ENCODE measurements at places on chromosomes 4 and X.

DNA sequence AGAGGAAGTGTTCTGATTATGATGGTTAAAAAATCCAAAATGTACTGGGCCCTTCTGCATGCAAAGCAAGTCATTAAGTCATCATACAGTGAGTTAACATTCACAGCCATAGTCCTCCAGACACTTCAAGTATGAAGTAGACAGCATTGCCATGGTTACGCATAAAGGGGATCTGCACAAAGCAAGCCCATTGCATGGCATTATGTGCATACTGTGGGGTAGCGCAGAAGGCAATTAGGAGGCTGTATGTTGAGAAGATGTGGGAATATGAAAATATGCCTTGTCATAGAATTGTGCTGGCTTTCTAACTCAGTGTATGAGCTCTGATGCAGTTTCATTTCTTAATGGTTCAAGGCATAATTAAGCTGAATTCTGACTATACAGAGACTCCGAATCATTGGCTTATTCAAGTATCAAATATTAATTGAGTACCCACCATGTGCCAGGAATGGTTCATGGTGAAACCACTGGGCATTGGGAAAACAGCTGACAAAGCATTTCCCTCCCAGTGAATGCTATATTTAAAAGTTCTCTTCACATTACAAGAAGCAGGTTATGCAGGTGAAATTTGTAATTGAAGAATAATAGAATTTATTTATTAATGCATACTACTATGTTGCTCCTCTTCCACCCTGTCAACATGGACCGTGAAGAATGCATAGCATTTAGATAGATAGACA lies 588.9 kb downstream of the ZNF674 start:
- DNase-seq = no peak

DNA sequence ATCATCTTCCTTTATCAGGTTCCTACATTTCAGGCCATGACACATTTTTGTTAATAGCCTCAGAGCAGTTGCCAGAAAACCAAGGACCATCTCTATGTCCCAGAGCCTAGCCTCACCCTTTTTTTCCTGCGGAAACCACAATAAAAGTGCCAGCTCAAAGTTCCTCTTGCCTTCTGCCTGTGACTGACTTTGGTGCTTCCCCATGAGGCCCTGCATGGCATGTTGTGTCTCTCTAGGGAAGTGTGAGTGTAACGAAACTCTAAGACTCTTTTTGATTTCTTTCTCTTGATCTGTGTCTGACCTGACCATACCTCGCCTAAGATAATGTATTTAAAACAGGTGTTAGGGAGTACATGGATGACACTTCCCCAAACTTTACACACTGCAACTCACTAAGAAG lies 642.3 kb upstream of the BOD1L1 start:
- no peak for DNase-seq

DNA sequence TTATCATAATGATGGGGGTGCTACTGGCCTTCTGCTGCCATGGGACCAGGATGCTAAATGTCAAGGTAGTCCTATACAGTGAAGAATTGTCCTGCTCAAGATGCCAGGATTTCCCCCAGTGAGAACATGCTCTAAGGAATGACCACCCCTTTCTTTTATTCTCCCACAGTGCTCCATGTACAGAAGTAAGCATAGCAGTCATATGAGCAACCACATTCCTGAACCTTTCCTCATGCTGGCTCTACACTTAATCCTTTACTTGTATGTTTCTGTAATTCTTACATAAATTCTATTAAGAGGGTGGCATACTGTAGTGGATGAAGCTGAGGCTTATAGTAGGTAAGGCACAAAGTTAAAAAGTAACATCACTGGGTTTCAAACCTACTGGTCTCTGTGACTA lies 20.2 kb downstream of the CYP2U1 start:
- no peak for DNase-seq

DNA sequence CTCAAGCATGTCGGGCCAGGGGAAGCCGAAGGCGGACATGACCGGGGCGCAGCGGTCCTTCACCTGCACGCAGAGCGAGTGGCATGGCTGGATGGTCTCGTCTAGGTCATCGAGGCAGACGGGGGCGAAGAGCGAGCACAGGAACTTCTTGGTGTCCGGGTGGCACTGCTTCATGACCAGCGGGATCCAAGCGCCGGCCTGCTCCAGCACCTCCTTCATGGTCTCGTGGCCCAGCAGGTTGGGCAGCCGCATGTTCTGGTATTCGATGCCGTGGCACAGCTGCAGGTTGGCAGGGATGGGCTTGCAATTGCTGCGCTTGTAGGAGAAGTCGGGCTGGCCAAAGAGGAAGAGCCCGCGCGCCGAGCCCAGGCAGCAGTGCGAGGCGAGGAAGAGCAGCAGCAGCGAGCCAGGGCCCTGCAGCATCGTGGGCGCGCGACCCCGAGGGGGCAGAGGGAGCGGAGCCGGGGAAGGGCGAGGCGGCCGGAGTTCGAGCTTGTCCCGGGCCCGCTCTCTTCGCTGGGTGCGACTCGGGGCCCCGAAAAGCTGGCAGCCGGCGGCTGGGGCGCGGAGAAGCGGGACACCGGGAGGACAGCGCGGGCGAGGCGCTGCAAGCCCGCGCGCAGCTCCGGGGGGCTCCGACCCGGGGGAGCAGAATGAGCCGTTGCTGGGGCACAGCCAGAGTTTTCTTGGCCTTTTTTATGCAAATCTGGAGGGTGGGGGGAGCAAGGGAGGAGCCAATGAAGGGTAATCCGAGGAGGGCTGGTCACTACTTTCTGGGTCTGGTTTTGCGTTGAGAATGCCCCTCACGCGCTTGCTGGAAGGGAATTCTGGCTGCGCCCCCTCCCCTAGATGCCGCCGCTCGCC lies at the start of gene SFRP2:
Gene SFRP2, minus strand, starts transcription at position 671 of the 864 bp plus-strand sequence. Its CDS starts 248 bp downstream, at position 423.
- DNase-seq = no peak

- no peak for DNase-seq
Observed at GRCh38 chr4:38152305-38152704, 192.1 kb downstream of the PTTG2 start.
